ENCODE measurements at places on chromosomes 4 and X.

- peak; percentile 37 for DNase-seq
Measured at GRCh38 chr4:86092684-86093083, 267.2 kb downstream of the MAPK10 start.

- DNase-seq: peak; percentile 96
Measured at GRCh38 chr4:153486281-153487151, 20.4 kb downstream of the TMEM131L start.

- DNase-seq: no peak
Measured at GRCh38 chrX:11242704-11243103, 50.5 kb upstream of the AMELX start.

GRCh38 chrX:23820235-23820782 lies 37.3 kb downstream of the SAT1 start:
- no peak for DNase-seq

GRCh38 chr4:142434519-142435224 lies 411.4 kb downstream of the INPP4B start:
- no peak for DNase-seq

DNA sequence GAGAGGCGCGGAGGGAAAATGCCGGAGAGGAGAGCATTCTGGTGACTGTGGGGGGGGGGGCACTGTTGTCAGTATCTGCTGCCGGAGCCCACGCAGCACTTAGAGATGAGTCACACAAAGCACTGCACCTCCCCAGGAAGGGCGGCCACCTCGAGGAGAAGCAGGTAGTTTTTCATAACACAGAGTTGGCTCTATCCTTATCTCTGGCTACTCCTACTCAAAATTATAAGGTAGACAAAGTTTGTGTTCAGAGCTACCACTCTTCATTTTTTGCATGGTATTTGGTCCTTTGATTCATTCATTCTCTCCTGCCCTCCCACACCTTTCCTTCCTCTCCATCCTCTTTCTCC lies 76.2 kb upstream of the SCOC start:
- no peak for DNase-seq

DNA sequence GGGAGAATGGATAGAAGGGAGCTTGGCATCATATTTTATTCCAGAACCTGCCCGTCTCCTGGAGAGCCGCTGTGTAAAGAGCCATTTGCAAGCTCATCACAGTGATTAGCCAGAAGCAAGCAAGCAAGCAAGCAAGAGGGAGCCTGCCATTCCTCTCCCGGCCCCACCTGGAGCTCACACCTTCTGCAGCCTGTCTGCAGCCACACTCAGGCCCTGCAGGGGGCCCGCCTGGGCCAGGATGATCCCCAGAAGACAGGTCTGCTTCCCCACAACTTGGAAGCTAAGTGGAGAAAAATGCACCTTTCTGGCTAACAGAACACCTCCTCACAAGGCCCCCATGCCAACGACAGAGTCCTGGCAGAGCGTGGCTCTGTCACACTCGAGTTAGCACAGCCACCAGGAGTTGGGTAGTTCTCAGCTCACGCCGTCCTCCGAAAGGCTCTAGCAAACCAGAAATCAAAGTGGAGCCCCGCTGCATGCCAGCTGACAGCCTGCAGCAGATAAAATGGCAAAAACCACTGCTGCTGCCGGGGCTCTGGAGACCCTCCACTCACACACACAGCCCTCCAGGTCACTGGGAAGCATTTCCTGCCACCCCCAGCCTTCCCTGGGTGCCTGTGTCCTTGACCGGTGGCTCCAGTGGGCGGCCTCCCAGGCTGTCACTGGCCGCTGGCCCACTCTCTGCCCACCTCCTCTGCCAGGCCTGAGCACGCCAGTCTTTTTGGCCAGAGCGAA lies 54.9 kb downstream of the DCTD start:
- DNase-seq: no peak

DNA sequence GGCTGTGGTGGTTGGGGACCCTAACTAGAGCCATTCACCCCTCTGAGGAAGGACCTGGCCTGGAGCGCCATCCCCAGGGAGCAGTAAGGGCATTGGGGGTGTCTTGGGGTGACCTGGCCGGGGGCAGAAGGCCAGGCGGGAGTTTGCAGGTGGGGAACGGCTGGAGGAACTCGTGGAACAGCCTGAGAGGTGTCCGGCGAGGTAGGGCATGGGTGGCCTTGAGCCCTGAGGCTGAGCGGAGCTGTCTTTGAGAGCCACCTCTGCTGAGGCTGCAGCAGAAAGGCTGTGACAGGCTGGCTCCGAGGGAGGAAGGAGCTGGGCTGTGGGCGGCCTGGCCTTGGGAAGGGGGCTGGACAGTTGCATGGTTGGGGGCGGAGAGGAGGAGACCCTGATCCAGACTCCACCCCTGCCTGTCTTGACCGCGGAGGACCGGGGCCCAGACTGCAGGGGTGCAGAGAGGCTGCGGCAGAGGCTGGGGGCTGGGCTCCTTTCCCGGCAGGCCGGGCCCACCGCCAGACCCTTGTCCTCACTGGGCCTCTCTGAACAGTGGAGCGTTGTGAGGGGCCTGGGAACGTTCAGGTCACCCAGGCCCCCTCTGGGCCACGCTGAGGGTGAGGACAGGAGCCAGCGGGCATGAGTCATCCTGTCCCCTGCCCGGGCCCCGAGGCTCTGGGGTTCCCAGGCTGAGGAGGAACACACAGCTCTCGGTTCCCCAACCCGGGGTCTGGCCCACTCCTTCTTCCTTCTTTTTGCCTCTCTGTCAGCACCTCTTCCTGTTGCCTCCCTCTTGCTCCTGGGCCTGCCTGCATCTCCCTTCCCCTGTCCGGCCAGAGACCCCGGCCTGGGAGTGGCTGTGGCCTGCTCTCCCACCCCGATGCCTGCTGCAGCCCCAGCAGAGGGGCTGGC lies 8.1 kb downstream of the SH3BP2 start:
- DNase-seq: no peak

DNA sequence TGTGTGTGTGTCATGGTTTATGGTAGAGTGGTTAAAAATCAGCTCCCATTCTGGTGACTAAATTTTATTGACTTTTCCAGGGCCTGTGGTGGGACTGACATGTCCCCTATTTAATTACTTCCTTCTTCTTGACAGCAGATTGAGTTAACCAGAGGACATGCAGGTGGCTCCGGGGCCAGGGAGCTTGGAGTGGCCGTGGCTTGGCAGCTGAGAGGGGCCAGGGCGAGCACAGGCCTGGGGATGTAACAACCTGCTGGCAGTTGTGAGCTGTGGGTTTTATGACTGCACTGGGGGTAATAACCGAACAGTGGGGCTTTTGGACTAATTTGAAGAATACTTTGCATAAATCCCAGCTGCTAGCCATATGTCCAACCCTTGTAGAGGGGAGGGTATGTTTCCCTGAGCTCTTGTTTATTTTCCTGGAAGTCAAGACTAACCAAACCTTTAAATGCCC lies 186.0 kb downstream of the MID1IP1 start:
- DNase-seq: no peak

DNA sequence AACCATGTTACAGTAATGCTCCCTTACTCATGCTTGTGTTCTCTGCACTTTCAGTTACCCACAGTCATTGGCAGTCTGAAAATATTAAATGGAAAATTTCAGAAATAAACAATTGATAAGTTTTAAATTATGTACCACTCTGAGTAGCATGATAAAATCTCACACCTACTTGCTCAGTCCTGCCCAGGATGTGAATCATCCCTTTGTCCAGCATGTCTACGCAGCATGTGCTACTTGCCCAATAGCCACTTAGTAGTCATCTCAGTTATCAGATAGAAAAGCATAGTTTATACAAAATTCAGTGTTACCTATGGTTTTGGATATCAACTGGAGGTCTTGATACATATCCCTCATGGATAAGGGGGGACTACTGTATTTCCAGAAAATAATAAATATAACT lies 577.1 kb downstream of the GALNTL6 start:
- peak; percentile 51 for DNase-seq

- DNase-seq: no peak
Measured at GRCh38 chr4:23766344-23766743, 123.5 kb downstream of the PPARGC1A start.

GRCh38 chrX:115948018-115948923 lies 222.3 kb upstream of the AGTR2 start:
- DNase-seq: no peak

DNA sequence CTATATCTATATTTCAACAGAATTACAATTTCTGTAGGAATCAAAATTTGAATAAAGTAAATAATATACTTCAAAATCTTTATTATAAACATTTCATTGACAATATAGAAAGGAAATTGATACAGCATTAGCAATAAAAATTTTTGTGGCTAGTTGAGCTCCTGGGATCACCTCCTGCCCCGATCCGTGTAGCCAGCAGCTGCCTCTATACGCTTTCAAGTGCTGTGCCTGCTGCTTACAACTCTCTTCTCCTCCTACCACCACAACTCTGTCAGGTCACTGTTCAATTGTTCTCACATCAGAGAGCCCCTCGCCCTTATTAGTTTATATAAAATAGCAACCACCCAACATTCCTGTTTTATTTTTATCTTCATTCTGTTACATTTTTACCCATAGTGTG lies 27.6 kb downstream of the INPP4B start:
- no peak for DNase-seq

GRCh38 chr4:185881430-185881829 lies 69.4 kb upstream of the SORBS2 start:
- no peak for DNase-seq

DNA sequence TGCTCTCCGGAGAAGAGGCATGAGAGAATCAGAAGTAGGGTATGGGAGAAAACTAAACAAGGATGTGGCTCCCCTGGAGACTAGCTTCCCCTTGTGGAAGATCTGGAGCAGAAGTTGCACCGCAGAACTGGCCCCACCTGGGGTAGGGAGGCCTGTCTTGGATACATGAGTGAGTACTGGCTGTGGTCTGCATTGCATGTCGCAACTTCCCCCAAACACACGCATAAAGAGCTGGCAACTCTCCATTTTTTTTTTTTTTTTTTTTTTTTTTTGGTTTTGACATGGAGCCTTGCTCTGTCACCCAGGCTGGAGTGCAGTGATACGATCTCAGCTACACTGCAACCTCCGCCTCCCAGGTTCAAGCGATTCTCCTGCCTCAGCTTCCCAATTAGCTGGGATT lies 119.9 kb downstream of the EGF start:
- DNase-seq: no peak

GRCh38 chr4:70505151-70505748 lies 13.1 kb upstream of the AMTN start:
- DNase-seq: no peak

- no peak for DNase-seq
Measured at GRCh38 chr4:39883646-39884045, 94.1 kb downstream of the PDS5A start.

GRCh38 chr4:70239884-70240591 lies 2.4 kb upstream of the CSN3 start:
- DNase-seq: no peak

DNA sequence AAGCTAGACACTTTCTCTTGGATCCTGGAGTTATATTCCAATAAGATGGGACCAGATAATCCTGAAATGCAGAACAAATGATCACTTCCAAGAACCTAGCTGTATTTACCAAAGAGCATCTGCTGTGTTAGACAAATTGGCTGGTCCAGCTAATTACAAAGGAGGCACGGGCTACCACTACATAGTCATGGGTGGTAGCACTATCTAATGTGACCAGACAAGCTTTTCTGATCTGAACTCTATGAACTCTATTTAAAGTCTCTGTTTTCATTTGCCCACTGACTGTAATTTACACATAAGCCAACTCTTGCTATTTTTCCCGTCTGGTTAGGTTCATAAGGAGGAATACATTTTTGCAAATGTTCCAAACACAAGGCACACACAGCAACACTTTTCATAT lies 34.6 kb downstream of the LNX1 start:
- no peak for DNase-seq

- DNase-seq: no peak
Measured at GRCh38 chr4:40924793-40925117, 175.0 kb downstream of the NSUN7 start.

DNA sequence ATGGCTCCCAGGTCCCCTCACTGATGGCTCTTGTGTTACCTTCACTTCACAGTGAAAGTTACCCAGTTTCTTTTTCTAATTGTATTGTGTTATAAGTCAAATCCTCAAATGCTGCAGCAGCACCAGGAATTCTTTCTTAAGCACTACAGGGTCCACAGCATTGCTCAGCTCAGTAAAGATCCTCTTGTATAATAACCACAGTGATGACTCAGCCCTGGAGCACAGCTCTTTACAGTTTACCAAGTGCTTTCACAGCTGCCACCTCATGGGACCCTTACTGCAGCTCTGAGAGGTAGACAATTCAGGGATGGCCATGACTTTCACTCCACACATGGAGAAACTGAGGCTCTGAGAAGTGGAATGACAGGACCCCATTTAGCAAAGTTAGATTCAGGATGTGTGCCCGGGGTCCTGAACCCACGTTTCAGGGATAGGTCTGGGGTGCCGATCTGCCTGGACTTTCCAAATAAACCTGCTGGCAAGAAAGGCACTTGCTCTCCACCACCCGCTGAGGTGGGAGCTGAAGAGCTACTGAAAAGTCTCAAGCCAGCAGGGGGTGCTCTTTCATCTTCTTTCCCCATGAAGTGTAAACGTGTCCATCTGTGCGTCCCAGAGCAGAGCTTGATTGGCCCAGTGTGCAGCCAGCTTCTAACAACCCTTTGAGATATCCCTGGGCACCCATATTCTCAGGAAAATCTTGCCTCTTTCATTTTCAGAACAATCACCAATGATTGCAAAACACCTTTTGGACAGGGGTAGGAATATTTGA lies 35.7 kb upstream of the GABRQ start:
- no peak for DNase-seq

DNA sequence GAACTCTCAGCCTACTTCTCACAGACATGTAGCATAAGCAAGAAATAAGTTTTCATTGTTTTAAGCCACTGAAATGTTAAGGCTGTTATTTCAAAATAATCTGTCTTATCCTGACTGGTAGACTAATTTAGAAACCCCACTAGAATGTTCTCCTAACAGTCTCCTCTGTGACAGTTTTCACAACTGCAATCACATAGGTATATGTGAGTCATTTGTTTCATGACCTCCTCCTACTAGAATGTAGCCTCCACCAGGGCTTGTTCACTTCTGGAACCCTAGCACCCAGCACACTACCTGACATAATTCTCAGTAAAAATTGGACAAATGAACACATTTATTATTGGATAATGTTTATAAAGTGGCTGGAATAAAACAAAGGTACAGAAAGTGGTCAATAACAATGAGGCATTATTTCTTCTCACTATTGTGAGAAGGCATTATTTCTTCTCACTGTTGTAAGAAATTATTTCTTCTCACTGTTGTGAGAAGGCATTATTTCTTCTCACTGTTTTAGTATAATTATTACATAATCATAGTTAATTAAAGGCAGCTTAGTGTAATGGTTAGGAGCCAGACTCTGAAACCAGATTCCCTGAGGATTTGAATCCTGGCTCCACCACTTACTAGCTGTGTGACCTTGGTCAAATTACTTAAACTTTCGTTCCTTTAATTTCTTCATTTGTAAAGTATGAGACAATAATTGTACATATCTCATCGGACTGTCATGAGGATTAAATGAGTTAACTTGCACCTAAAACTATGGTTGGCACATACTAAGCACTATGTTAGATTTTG lies 251.5 kb downstream of the RASL11B start:
- no peak for DNase-seq

- no peak for DNase-seq
Measured at GRCh38 chr4:19580095-19580494, 671.6 kb upstream of the SLIT2 start.

GRCh38 chr4:55742655-55743202 lies 76.9 kb upstream of the EXOC1L start:
- DNase-seq: no peak

GRCh38 chr4:47550899-47551548 lies 65.9 kb downstream of the ATP10D start:
- DNase-seq: no peak
